ENCODE measurements at places on chromosomes 5 and 9.
A peak's percentile ranks its signal among the peaks of the same experiment; 100 is the strongest.

GRCh38 chr9:107350443-107350842, 67.4 kb downstream of the RAD23B start:
- DNase-seq = no peak

DNA sequence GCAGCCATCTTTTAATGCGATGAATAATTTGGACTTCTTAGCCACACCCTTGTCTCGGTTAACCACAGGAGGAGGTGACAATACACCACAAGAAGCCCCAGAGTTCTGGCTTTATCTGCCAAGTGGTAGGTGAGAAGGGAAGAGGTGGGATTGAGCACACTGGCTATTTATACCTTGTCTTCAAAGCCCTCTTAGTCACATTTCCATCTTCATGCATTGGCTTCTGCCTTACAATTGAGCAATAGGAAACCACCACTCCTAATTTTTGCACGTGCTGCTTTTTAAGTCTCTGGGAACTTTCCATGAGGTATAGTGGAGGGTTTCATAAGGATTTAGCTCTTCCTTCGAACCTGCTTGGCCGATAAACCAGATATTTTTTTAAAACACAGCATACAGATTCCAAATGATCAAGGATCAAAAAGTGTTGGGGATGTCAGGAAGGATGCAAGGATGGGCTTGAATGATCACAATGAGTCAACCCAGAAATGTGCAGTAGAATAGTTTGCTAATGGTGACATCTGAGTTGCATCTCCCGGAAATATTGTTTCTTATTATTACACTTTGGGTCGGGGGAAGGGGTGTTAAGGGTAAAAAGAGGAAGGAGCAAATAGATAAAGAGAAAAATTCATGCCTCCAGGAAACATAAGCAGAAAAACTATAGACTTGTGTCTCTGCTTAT, 25.5 kb downstream of the PLAC8L1 start:
- peak; percentile 38 for DNase-seq

DNA sequence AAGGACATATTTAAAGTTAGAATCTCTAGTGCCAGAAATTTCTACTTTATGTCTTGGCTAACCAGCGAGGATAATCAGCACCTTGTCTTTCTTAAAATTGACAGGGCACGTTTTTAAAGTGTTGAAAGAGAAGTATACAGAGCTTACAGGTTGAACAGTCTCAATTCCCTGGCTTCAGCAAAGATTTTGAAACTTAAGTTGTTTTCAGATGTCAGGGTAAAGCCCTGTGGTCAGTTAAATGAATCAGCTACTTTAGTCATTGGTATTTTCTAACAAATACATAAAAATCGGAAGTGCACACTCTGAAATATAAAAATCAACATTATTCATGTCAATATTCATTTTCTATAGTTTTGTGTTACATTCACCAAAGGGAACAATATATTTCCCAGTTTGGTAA, 29.1 kb downstream of the SNCAIP start:
- no peak for DNase-seq

DNA sequence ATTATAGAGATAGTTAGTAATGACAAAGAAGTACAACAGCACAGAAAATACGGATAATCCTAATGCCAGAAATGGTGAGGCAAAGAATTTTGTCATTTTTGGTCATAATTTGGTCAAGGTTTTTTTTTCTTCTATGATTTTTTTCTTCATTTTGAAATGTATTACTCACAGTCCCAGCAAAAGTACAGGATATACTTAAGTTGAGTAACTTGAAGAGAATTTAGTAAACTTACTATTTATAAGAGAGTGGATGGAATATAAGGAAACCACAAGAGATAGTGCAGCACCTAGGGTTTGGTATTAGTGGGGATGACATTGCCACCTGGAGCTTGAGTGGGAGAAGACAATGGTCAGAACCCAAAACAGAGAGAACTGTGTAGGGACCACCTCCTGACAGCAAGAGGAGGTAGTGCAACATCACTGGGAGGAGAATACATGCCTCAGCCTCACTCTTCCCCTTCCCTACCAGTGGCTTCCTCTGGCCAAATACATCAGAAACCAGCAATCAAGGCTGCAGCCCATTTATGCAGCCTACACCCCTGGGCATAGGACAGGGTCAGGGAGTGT, 434.5 kb upstream of the TRPC7 start:
- peak; percentile 20 for DNase-seq
